ENCODE measurements at places on chromosomes 1 and 21. TPM values are rescaled to one million over a fixed set of nuclear protein-coding genes. Genes with fewer than 3 reads are reported as not detected.
A peak's percentile ranks its signal among the peaks of the same experiment; 100 is the strongest.

GRCh38 chr1:91015794-91016550 lies 5.9 kb downstream of the ZNF644 start:
- peak; percentile 37 for DNase-seq

- DNase-seq = no peak
Measured at GRCh38 chr21:34075760-34076660, 2.6 kb downstream of the MRPS6 start.

GRCh38 chr1:94535879-94536278 lies 5.7 kb downstream of the F3 start:
- no peak for DNase-seq

The CLDN19 gene
- not detected for total RNA-seq

The FLG2 gene
- not detected for total RNA-seq

DNA sequence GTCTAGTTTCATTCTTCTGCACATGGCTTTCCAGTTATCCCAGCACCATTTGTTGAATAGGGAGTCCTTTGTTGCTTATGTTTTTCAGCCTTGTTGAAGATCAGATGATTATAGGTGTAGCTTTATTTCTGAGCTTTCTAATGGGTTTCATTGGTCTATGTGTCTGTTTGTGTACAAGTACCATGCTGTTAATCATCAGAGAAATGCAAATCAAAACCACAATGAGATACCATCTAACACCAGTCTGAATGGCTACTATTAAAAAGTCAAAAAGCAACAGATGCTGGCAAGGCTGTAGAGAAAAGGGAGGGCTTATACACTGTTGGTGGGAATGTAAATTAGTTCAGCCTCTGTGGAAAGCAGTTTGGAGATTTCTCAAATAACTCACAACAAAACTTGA lies 321.5 kb upstream of the PTBP2 start:
- DNase-seq = no peak

DNA sequence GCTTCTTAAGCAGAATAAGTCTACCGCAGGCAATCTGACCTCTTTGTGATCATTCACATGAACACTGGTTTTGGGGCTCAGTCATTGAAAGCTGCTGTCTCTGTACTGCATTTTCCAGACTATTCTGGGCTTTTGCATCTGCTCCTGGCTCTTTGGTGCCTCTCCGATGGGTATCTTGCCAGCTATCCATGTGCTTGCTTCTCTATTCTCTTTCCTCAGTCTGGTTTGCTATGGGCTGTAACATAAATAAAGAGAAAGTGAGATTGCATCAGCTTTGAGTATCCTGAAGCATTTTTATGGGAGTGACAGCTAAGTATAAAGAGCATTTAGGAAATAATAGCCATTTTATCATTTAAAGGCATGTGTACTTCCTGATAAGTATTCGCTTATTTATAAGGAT lies 70.7 kb downstream of the C1orf21 start:
- no peak for DNase-seq

DNA sequence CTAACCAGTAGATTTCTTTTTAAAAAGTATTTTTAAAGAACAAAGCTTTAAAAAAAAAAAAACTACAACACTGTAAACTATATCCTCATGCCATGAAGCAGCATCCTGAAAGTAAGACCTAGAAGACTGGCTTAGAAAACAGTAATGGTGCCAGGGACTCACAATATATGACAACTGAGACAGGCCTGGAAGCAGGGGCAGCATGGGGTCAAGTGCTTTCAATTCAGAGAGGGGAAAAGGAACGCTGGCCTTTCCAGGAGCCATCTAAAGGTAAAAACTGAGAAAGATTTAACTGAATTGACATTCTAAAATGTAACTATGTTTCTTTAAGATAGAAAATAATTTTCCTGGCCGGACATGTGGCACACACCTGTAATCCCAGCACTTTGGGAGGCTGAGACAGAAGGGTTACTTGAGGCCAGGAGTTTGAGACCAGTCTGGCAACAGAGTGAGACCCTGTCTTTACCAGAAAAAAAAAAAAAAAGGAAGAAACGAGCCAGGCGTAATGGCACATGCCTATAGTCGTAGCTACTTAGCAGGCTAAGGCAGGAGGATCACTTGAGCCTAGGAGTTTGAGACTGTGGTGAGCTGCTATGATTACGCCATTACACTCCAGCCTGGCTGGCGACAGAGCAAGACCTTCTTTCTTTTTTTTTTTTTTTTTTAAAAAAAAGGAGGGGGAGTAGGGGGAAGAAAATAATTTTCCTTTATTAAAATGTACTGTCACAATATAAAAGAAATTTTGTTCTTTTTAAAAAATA lies 54.1 kb downstream of the SLC35D1 start:
- DNase-seq = no peak

- DNase-seq = peak; percentile 39
Measured at GRCh38 chr21:45109831-45110492, 35.6 kb downstream of the ADARB1 start.

The HORMAD1 gene
- total RNA-seq = not detected

DNA sequence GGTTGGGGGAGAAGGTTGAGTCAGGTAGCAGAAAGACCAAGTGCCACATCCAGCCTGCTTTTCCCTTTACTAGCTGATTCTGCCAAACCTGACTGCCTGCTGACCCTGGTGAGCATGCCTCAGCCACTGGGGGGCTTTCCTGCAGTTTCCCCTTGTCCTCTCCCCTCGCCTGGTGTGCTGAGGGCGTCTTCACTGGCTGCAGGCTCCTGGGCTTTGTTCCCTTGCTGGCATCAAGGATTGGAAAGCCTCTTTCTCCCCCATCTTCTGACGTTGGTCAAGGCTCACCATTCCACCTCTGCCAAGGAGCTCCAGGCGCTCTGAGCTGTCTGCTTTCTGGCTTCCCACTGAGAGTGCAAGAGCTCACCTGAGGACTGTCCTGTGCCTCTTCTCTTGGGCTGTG lies 28.4 kb downstream of the MAN1C1 start:
- DNase-seq = no peak

- DNase-seq = peak; percentile 58
Measured at GRCh38 chr1:22143065-22144033, at the start of gene WNT4. WNT4 (minus strand) TSS chr1:22143097; CDS start chr1:22142922, 175 bp downstream.

DNA sequence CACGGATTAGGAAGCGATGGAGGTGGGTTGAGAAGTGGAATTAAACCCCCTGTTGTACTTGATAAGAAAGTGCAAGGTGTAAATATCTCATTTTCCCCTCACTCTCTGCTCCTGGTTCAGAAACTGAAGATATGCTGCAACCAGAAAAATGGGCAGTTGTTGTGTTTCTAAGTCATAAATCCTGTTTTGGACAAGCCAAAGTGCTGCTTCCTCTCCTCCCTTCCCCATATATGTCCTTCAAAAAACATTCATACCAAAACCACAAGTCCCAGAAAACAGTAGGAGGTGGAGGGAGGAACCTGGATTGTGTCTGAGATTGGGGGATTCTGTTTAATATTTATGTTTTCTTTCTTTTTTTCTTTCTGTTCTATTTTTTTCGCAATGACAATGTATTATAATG lies 13.6 kb upstream of the ZNF362 start:
- DNase-seq = no peak

DNA sequence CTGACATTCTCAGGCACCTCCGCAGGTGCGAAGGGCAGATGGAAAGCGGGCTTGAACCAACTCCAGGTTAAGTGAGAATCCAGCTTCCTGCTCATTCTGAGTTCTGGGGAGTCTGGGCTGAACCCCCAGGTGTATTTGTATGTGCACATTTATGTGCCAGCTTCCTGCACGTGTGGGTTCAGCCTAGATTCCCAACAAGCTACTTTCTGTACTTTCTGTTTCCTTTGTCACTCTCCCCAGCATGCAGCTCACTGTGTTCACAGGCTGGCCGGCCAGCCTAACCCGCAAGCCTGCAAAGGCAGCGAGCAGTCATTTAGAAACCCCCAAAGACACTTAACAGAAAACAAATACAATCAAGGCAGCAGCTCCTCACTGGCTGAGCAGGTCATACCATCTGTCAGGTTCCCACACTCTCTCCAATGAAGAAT lies 1.3 kb upstream of the IL19 start:
- DNase-seq = no peak

- DNase-seq = no peak
Measured at GRCh38 chr1:201173736-201174135, 16.9 kb upstream of the IGFN1 start.

DNA sequence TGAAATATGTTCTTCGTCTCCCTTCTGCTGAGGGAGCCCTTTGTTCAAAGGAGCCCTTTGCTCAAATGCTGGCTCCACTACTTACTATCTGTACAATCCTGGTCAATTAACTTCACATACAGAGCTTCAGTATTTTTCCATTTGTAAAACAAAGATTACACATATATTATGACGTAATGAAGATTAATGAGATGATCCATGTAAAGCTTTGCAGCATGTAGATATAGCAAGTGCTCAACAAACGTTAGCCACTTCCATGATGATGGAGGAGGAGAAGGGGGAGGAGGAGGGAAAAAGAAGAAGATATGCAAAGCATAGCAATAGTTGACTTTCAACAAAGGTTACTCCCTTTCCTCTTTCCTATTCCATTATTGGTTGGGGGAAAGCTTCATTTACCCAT lies 10.1 kb upstream of the DDAH1 start:
- no peak for DNase-seq

GRCh38 chr1:81305997-81306452 lies 494.7 kb upstream of the ADGRL2 start:
- peak; percentile 40 for DNase-seq

The KMO gene
- total RNA-seq = 0.17 TPM

The C1orf74 gene
- total RNA-seq = 3.4 TPM

DNA sequence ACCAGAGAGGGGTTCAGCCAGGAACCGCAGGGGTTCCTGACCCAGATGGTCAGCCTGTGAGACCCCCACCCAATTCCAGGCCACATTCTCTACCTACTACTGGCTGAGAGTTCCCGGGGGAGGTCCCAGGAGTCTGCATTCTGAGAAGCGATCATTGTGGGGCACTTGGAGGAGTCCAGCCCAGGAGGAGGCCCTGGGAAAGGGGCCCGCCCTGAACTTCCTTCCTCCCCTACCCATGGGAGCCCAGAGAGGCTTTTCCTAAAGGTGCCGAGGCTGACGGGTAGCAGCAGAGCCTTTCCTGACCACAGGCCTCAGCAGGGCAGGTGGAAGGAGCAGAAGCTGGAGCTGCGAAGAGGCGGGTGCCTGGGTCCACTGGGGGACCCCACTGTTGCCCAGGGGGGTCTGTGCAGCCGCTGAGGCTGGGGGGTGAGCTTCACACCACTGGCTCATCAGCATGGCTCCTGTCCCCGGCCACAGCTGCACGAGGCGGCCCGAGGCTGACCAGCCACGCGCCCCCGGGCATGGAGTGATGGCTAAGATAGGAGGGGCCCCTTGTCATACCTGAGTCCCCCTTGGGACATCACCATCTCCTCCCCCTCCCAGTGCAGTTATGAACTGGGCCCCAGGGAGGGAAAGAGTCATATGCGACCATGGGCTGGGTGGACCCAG lies 127.7 kb downstream of the PRDM16 start:
- DNase-seq = no peak

The IVL gene
- total RNA-seq = 0.06 TPM

The HCN3 gene
- total RNA-seq = 0.11 TPM

DNA sequence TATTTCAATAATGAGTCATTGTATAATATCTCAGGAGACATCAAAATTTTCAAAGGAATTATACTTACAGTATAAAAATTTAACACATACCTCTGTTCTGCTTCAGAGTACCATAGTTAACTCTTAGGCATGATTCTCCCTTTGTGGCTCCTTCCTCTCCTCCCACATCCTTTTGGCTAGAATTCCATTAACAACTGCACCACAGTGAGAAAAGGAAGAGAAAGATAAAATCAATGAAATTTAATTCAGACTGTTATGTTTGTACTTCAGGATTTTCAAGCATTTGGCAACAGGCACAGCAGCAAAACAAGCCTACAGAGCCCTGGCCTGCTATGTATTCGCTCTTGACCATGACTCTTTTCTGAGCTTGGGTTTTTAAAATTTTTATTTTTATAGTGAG lies 57.2 kb upstream of the SGIP1 start:
- no peak for DNase-seq

The TENT5C gene
- under 0.01 TPM for total RNA-seq

- no peak for DNase-seq
Measured at GRCh38 chr1:228743405-228743804, 8.1 kb downstream of the RHOU start.

DNA sequence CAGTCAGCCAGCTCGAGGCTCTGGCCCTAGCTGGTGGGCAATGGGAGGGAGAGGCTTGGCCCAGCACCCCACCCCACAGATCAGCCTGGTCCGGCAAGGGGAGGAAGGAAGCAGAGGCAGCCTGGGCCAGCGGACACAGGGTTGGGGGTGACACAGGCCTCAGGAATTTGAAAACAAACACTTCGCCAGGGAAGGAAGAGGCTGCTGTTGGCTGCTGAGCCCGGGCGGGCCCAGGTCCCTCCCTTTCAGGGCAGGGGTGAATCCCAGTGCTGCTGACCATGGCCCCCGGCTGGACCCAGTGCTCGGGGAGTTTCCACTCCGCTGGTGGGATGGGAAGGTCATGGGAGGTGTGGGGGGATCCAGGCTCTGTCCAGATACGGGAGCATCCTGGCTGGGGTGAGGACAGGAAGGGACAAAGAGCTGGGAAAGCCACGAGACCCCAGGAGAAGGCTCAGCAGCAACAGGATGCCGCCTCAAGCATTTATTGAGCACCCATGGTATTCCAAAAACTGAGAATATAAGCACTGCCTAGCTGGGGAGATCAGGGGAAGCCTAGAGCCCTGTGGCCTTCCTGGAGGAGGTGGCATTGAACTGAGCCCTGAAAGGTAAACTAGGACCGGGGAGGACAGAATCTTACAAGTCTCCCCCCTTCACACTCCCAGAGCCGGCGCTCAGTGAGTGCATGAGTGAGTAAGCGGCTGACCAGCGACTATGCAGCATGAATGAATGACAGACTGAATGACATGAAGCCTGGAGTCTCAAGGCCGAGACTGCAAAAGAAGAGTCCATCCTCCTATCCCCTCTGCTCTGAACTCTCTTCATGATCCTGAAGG lies 26.2 kb upstream of the EPHA2 start:
- DNase-seq = peak; percentile 95

DNA sequence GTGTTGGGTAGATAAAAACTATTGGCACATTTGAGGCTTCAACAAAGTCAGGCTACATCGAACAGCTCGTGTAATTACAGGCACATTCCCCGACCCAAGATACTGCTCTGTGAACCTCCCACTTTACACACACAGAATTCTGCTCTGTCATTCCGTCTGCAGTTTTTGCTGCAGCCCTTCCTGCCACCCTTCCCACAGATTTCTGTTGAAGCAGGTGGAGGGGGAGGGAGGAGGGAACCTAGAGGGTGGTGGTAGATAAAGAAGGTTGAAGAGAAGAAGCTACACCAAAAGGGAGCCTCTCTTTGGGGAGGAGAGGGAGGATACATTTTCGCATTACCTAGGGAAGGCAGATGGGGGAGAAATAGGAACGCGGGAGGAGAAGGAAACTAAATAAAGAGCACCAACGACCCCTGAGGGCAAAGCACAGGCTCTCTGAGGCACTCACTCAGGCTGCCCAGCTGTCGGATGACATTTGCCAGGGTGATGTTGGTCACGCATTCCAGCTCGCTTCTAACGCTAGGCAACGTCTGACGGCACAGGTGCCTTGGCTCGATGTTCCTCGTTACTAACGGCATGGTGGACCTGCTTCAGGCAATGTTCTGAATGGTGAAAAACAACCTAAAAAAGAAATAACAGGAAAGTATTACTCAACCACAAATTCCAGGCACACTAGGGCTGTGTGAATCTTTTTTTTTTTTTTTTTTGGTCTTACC lies 36.0 kb downstream of the GPR3 start:
- no peak for DNase-seq

GRCh38 chr1:38958967-38959366 lies 17.3 kb upstream of the RHBDL2 start:
- DNase-seq = peak; percentile 26

The PLEKHM2 gene
- 31.0 TPM for total RNA-seq

Measured in Daoy (cell line).